ENCODE measurements at places on chromosomes 1 and 21.

DNA sequence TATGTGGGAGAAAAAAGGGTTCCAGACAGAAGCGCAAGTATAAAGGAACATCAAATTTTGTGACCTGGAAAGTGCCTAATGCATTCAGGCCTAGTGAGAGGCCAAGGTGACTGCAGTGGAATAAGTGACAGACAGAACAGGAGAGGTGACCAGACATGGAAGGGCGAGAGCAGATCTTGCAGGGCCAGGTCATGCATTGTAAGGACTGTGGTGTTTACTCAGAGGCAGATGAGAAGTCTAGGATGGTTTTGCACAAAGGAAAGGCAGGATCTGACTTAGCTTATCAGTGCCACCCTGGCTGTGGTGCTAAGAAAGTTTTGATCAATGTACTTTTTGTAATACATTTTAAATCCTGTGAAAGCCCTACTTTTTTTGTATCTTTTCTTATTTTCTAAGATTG is 34.1 kb upstream of the AHCYL1 start:
- H3K27ac ChIP-seq = no peak overlapping the region
- no peak overlapping the region for H3K4me3 ChIP-seq
- H3K4me1 ChIP-seq = no peaks in the 10 kb centered on the region
- no peaks in the 10 kb centered on the region for H3K27me3 ChIP-seq

- H3K27ac ChIP-seq = no peak overlapping the region
- no peaks in the 10 kb centered on the region for H3K36me3 ChIP-seq
- no peaks in the 10 kb centered on the region for H3K4me1 ChIP-seq
These were observed 37.8 kb downstream of the FRRS1 start for GRCh38 chr1:99728494-99729235.

GRCh38 chr1:180358649-180359048 is 128.6 kb downstream of the LHX4 start:
- no peak overlapping the region for H3K27ac ChIP-seq
- no peak overlapping the region for H3K4me3 ChIP-seq
- H3K36me3 ChIP-seq = no peaks in the 10 kb centered on the region
- no peaks in the 10 kb centered on the region for H3K4me1 ChIP-seq
- DNase-seq = peak; percentile 22

GRCh38 chr1:246193537-246193936 is 313.5 kb downstream of the SMYD3 start:
- no peaks in the 10 kb centered on the region for H3K4me1 ChIP-seq
- H3K27me3 ChIP-seq = no peaks in the 10 kb centered on the region
- DNase-seq = no peak
- no peaks in the 10 kb centered on the region for H3K36me3 ChIP-seq
- no peak overlapping the region for H3K27ac ChIP-seq

DNA sequence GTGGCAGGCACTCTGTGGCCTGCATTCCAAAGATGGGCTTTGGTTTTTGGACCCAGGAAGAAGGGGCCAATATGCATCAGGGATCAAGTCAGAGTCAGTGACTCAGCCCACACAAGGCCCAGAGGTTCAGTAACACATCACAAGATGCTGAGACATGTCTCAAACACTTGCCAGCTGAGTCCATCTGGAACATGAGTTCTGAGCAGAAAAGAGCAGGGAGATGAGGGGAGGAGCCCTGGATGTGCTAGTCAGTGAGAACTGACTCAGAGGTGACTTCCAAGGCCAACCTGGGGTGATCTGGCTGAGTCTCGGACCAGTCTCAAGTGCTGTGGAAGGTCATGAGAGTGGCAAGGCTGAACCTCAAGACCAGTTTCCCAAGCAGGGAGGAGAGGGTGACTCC is 150.1 kb downstream of the CDC7 start:
- no peaks in the 10 kb centered on the region for H3K36me3 ChIP-seq
- no peak overlapping the region for H3K4me3 ChIP-seq
- DNase-seq = peak; percentile 51
